ENCODE measurements at places on chromosomes 7 and 10. TPM values are rescaled to one million over a fixed set of nuclear protein-coding genes. Genes with fewer than 3 reads are reported as not detected.
A peak's percentile ranks its signal among the peaks of the same experiment; 100 is the strongest.

The ACSL5 gene
- total RNA-seq, result 45.9 TPM

The MCM10 gene
- 1.4 TPM for total RNA-seq

DNA sequence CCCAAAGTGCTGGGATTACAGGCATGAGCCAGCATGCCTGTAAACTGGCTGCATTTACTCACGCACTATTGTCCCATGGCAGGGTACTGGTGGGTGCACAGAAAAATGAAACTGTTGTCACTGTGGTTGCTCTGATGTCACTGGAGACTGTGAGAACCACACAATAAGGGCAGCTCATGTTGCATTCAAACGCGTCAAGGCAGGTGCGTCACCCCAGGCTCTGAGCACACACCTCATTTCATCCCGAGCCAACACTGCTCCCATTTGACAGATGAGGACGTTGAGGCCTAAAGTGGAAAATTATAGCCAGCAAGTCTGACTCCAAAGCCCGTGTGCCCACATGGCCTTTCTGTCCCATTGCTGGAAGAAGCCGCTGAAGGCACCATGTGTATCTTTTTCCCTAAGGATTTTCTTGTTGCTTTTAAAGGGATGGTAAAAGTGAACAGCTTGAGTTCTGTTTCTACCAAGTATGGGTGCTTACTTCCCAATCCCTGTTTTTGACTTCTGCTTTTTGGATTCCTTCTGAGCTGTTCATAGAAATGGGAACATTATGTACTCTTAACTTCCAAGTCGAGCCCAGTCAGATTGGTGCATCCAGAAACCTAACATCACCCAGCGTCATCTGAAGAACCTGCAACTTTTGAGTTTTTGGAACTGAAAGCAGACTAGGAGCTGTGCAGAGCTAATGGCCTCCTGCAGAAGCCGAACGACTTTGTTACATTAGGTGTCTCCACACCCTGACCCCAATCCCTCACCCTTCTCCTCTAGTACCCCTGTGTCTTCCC, 60.1 kb upstream of the CARD11 start:
- no peak for DNase-seq

- no peak for DNase-seq
These were observed 1622.5 kb downstream of the REEP3 start for GRCh38 chr10:65143723-65144122.

GRCh38 chr10:111316722-111317212, 239.9 kb downstream of the ADRA2A start:
- DNase-seq, result no peak

- no peak for DNase-seq
These were observed 45.7 kb downstream of the ATXN7L1 start for GRCh38 chr7:105830405-105831301.

DNA sequence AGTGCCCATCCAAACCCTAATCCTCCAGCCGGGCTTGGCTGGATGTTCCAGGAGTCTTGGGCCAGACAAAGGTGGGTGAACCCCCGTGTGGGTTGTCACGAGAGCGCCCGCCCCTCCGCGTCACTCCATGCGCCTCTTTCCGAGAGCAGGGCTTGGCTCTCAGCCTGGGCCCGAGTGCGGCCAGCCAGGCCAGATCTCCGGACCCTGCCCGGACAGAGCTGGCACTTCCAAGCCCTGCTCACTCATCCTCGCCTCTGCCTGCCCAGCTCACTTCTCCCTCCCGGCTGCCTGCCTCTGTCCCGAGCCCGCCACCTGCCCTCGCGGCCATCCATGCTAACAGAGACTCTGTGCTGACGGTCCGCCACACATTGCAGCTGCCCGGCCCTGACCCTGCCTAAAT, 34.6 kb downstream of the AGAP3 start:
- no peak for DNase-seq

- DNase-seq, result peak; percentile 56
These were observed 20.0 kb downstream of the VSIR start for GRCh38 chr10:71753091-71753959.

DNA sequence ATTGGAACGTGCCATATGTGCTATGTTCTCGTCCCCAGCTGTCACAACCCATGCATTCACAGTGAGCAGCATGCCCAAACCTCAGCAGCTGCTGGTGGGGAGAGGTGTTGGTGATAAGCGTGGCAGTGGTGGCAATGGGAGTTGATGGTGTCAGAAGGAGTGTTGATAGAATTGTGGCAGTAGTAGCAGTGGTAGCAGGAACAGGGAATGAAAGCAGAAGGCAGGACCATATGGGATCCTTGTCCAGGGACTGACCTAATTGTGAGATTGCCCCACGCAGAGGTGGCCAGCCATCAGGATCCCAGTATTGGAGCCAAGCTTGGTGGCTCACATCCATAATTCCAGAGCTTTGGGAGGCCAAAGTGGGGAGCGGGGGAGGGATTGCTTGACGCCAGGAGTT, 276.3 kb downstream of the GALNT17 start:
- no peak for DNase-seq

All from T-cell (primary cell).